NCI-H2081 (cell line): ENCODE measurements at places on chromosomes 2 and 18.
A peak's percentile ranks its signal among the peaks of the same experiment; 100 is the strongest.

GRCh38 chr2:191899410-191899809 is 52.5 kb upstream of the CAVIN2 start:
- no peak for DNase-seq

GRCh38 chr2:29235411-29235810 is 120.2 kb downstream of the CLIP4 start:
- no peak for DNase-seq

DNA sequence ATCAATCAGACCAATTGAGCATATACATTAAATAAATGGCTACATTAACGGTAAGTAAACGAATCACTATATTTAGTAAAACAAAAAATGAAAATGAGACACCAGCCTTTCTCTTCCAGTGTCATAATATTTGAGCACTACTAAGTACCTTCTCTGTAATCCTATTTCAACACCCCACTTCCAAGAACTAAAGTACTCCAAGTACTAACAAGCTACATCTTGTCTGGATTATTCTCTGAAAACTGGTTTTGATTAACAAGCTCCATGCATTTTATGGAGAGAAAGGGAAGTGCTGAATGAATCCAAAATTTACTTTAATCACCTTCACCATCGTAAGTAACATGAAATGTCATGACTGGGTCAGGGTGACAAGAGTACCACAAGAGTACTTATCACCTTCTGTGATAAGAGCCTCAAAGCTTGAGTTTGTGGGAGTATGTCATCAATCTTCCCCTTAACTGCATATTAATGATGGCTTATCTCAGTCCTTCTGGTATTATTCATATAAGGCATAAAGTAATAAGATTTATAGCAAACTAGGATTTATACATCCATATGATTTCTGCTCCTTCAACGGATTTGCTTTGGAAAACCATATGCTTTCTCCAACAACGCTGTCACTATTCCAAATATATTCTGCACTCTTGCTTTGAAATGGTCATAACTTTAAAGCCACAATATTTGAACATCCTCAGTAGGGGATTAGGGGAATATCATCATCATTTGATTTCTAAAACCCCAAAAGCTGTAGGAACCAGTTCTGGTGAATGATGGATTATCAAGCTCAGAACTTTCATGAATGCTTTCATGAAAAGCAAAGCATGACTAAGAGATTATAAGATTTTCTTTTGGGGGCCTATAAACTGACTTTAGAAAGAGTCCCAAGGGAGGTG is 127.0 kb downstream of the ANTXR1 start:
- no peak for DNase-seq

GRCh38 chr2:74205596-74205995 is 7.2 kb downstream of the MTHFD2 start:
- peak; percentile 17 for DNase-seq

GRCh38 chr18:36522509-36522908 is 225.0 kb downstream of the FHOD3 start:
- DNase-seq: no peak
